Testis (tissue), 5 donors: ENCODE measurements at places on chromosomes 2 and 18. TPM values are rescaled to one million over a fixed set of nuclear protein-coding genes. Genes with fewer than 3 reads are reported as not detected.

DNA sequence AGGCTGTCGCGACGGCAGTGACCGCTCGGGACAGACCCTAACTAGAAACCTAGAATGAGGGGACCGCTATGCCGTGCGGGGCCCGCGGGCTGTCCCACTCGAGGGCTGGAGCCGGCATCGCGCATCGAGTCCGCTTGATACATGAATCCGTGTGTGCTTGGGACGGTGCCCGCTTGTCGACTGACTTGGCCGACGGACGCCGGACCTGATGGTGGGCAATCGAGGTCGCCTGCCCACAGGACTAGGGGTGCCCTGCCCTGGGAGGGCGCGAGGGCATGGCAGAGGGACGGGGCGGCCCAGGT lies 749 bp upstream of the PTMA start:
- H3K36me3 ChIP-seq: no peaks in the 10 kb centered on the region
- peak overlapping the region; percentile 99 for H3K4me3 ChIP-seq
- H3K27me3 ChIP-seq: no peaks in the 10 kb centered on the region
- DNase-seq: no peak
- peak overlapping the region; percentile 98 for H3K27ac ChIP-seq

GRCh38 chr2:187580462-187581124 lies 26.4 kb upstream of the TFPI start:
- H3K4me3 ChIP-seq: no peak overlapping the region
- no peaks in the 10 kb centered on the region for H3K36me3 ChIP-seq
- H3K27me3 ChIP-seq: no peaks in the 10 kb centered on the region
- no peak overlapping the region for H3K27ac ChIP-seq

CXCR2 gene
- 0.12 TPM for total RNA-seq

GRCh38 chr2:96553176-96553956 lies 16.8 kb downstream of the ARID5A start:
- no peak overlapping the region for H3K27ac ChIP-seq
- DNase-seq: no peak
- H3K4me3 ChIP-seq: no peak overlapping the region
- no peaks in the 10 kb centered on the region for H3K27me3 ChIP-seq
- H3K36me3 ChIP-seq: no peaks in the 10 kb centered on the region

DNA sequence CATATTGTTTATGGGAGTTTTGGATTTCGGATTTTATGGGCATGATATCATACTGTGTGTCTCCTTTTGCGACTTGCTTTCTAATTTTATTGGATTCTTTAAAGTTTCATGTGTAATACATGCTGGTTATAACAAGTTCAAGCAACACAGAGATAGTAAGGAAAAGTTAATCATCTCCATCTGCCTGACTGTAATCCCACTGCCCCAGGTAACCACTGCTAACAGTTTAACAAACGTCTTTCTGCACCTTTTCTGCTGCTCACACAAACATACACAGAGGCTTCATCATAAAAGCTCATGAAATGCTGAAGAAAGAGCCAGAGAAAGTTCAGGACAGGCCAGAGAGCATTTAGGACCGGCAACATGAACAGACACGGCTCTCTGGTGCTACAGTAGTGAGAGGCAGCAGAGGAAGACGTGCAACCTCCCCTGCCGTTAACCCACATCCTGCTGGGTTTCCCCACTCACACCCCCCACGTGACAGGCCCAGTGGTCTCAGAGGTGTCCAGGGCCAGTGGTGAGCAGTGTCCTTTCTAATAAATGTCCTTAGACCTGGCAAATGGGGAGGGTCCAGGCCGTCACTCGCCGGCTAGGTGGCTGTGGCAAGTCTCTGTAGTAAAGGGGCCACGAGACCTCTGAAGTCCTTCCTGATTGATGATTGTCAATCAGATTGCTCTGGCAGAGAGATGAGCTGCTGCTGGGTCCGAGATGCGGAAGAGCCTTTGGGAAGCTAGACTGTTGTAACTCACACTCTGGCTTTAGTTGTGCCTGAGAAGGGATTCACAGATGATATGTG lies 43.0 kb upstream of the SLC1A4 start:
- H3K4me1 ChIP-seq: peaks cover 9% of the 10 kb centered on the region
- no peak overlapping the region for H3K4me3 ChIP-seq
- DNase-seq: no peak
- H3K36me3 ChIP-seq: no peaks in the 10 kb centered on the region
- H3K27ac ChIP-seq: peak overlapping the region; percentile 13

GRCh38 chr2:223365158-223365679 lies 236.9 kb downstream of the SCG2 start:
- no peaks in the 10 kb centered on the region for H3K4me1 ChIP-seq
- no peaks in the 10 kb centered on the region for H3K36me3 ChIP-seq
- no peak for DNase-seq

CRYBA2 gene
- total RNA-seq: 0.56 TPM

SH3YL1 gene
- 73.7 TPM for total RNA-seq

EIF4E2 gene
- 56.3 TPM for total RNA-seq

DNA sequence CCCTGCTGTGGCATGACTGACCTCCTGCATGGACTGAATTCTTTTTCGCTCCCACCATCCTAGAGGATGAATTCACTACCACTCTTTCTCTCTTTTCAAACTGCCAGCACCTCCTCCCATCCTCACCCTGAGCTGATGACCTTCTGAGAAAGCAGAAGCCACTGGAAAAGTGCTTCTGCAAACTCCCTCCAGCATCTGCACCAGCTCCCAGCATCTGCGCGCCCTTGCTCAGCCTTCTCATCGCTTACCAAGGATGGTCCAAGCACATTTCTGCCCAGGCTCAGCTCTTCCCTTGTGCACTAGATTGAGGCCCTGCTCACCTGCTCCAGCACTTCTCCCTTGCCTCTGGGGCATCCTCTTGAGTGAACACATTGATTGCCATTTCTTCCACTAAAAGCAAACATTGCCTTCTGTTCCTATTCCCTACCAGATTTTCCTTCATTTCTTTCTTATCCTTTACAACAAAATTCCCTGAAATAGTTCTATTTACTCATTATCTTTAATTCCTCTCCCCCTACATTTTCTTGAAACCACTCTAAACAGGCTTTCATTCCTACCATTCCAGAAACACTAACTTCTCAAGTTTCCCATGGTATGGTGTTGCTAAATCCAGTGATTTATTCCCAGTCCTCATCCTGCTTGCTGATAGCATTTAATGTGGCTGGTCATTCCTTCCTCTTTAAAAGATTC lies 42.7 kb upstream of the IL1RL1 start:
- no peak overlapping the region for H3K27ac ChIP-seq
- no peaks in the 10 kb centered on the region for H3K36me3 ChIP-seq
- no peaks in the 10 kb centered on the region for H3K27me3 ChIP-seq
- H3K4me1 ChIP-seq: no peaks in the 10 kb centered on the region
- H3K4me3 ChIP-seq: no peak overlapping the region

GRCh38 chr2:201909348-201909747 lies 103.0 kb downstream of the CDK15 start:
- H3K36me3 ChIP-seq: no peaks in the 10 kb centered on the region
- DNase-seq: no peak
- H3K27ac ChIP-seq: no peak overlapping the region
- H3K4me3 ChIP-seq: no peak overlapping the region
- no peaks in the 10 kb centered on the region for H3K27me3 ChIP-seq

- H3K4me3 ChIP-seq: no peak overlapping the region
- DNase-seq: no peak
- no peaks in the 10 kb centered on the region for H3K4me1 ChIP-seq
- no peaks in the 10 kb centered on the region for H3K27me3 ChIP-seq
Observed at GRCh38 chr18:72613534-72613930, 69.4 kb upstream of the CBLN2 start.

CDH7 gene
- 1.2 TPM for total RNA-seq

ACOXL gene
- total RNA-seq: 7.9 TPM

DNA sequence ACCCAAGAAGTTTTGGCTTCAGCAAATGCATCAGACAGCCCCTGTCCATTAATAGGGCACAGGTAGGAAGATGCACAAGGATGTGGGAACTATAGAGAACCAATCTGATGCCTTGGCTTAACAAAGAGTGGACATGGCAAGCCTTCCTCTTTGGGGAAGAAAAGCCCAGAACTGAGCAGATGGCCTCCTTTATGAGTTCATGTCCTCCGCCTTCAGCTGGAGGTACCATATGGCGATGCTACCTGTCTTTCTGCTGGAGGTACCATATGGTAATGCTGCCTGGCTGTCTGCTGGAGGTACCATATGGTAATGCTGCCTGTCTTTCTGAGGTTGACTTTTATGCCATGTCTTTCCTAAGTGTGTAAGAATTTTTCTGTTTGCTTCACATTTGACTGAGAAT lies 6.0 kb downstream of the RETREG2 start:
- peaks cover 5% of the 10 kb centered on the region for H3K4me1 ChIP-seq
- H3K27me3 ChIP-seq: no peaks in the 10 kb centered on the region
- DNase-seq: peak; percentile 7
- H3K27ac ChIP-seq: no peak overlapping the region
- H3K36me3 ChIP-seq: no peaks in the 10 kb centered on the region
- no peak overlapping the region for H3K4me3 ChIP-seq

ABCB11 gene
- 4.6 TPM for total RNA-seq

- no peaks in the 10 kb centered on the region for H3K27me3 ChIP-seq
- H3K27ac ChIP-seq: no peak overlapping the region
- no peak overlapping the region for H3K4me3 ChIP-seq
- DNase-seq: no peak
- H3K36me3 ChIP-seq: no peaks in the 10 kb centered on the region
- H3K4me1 ChIP-seq: no peaks in the 10 kb centered on the region
Observed at GRCh38 chr2:231369580-231370428, 25.7 kb upstream of the B3GNT7 start.

DNA sequence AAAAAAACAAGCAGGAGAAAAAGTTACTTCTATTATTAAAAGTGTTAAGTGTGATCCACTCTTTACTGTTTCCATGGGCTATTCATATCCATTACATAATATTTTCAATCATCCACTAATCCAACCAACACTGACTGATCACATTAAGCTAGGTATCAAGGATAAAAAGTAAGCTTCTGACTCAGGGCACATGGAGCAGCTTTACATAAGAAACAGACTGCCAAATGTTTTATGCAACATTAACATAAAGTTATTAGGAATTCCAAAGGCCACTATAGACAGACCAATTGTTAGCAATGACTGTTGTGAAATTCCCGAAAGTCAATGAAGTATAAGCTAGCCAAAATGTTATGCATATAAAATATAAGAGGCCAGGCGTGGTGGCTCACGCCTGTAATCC lies 277.6 kb downstream of the ZEB2 start:
- H3K36me3 ChIP-seq: no peaks in the 10 kb centered on the region
- no peak overlapping the region for H3K27ac ChIP-seq
- H3K4me1 ChIP-seq: no peaks in the 10 kb centered on the region
- DNase-seq: no peak

DSG3 gene
- 0.16 TPM for total RNA-seq

EHBP1 gene
- 69.3 TPM for total RNA-seq

DNA sequence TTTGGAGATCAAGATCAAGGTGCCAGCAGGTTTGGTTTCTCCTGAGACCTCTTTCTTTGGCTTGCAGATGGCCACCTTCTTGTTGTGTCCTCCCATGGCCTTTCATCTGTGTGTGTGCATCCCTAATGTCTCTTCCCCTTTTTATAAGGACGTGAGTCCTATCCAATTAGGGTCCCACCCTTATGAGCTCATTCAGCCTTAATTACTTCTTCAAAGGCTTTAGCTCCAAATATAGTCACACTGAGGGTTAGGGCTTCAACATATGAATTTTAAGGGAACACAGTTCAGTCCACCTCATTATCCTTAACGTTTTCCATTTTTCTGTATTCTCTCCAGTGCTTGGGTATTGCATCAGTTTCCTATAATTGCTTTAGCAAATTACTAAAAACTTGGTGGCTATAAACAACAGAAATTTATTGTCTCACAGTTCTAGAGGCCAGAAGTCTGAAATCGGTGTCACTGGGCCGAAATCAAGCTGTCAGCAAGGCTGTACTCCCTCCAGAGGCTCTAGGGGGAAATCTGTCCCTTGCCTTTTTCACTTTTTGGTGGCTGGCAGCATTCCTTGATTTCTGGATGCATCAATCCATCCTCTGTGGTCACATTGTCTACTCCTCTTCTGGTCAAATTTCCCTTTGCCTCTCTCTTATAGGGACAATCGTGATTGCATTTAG lies 34.1 kb downstream of the CDC42EP3 start:
- no peaks in the 10 kb centered on the region for H3K36me3 ChIP-seq
- H3K4me1 ChIP-seq: no peaks in the 10 kb centered on the region
- no peak for DNase-seq
- no peaks in the 10 kb centered on the region for H3K27me3 ChIP-seq
- no peak overlapping the region for H3K4me3 ChIP-seq
- H3K27ac ChIP-seq: no peak overlapping the region

TXNDC2 gene
- 30.5 TPM for total RNA-seq

DNA sequence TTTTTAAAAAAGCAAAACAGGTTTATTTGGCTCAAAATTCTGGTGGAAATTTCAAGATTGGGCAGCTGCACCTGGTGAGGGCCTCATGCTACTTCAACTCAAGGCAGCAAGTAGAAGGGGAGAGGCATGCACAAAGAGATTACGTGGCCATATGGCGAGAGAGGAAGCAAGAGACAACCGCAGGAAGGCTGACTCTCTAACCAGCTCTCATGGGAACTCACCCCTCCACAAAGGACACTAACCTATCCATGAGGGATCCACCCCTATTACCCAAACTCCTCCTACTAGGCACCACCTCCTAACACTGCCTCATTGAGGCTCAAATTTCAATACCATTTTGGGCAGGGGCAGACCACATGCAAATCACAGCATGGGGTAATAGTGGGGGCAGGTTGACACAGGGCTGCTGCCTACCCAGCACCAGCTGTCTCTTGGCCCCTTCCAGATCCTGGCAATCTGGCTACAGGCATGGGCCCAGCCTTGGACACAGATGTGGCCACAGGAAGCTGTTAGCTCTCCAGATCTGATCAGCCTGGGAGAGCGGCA lies 2.0 kb upstream of the CAPN10 start:
- DNase-seq: no peak
- H3K4me1 ChIP-seq: peaks cover 26% of the 10 kb centered on the region
- H3K4me3 ChIP-seq: no peak overlapping the region
- no peaks in the 10 kb centered on the region for H3K27me3 ChIP-seq
- H3K27ac ChIP-seq: no peak overlapping the region

MYCN gene
- 6.9 TPM for total RNA-seq

DNA sequence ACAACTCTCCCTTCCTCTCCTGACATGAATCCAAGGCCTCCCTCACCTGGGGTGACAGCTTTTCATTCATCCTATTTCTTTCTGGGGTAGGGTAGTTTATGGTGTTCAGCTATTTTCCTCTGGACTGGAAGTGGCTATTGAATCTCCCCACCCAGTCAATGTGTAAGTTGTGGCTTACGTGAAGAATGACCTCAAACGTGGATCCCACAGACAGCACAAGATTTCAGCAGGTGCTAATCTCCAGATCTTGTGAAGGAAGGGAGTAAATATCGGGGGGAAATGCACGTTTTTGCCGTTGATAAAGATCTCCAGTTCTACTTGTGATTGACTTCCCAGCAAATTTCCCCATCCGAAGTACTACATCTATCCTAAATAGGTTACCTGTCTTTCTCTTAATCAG lies 71.4 kb upstream of the THOC1 start:
- no peak for DNase-seq
- H3K27ac ChIP-seq: no peak overlapping the region
- peaks cover 9% of the 10 kb centered on the region for H3K4me1 ChIP-seq
- no peaks in the 10 kb centered on the region for H3K27me3 ChIP-seq
- H3K4me3 ChIP-seq: no peak overlapping the region
- H3K36me3 ChIP-seq: no peaks in the 10 kb centered on the region

STARD7 gene
- 96.2 TPM for total RNA-seq

- H3K27me3 ChIP-seq: no peaks in the 10 kb centered on the region
- DNase-seq: no peak
- no peaks in the 10 kb centered on the region for H3K36me3 ChIP-seq
- H3K4me1 ChIP-seq: peaks cover 11% of the 10 kb centered on the region
Observed at GRCh38 chr2:11152591-11152990, 2.7 kb upstream of the SLC66A3 start.

GRCh38 chr2:239143858-239144712 lies 256.7 kb downstream of the HDAC4 start:
- peak; percentile 55 for DNase-seq
- H3K36me3 ChIP-seq: no peaks in the 10 kb centered on the region
- H3K27ac ChIP-seq: no peak overlapping the region
- H3K4me1 ChIP-seq: no peaks in the 10 kb centered on the region
- H3K4me3 ChIP-seq: no peak overlapping the region
